ENCODE measurements at places on chromosomes 6 and 20. TPM values are rescaled to one million over a fixed set of nuclear protein-coding genes. Genes with fewer than 3 reads are reported as not detected.

Gene OLIG3
- 0.14 TPM for total RNA-seq

Gene ADGRB3
- total RNA-seq = 0.87 TPM

DNA sequence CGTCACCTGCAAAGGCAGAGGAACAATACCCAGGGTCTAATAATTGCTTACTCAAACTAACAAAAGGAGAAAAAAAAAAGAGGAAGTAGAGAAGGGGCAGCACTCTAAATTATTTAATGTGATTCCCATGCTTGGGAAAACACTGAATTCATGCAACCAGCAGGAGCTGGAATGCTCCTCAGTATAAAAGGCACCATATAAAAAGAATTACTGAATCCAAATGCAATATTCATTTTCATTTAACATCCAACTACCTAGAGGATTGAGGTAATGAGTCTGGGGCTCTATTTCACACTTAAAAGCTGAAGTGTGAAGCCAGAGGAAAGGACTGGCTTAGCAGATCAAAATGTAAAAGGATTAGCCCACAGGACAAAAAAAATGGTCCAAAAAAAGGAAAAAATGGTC lies 8.7 kb downstream of the B4GALT5 start:
- H3K36me3 ChIP-seq = no peaks in the 10 kb centered on the region
- DNase-seq = no peak
- no peak overlapping the region for H3K4me3 ChIP-seq
- no peak overlapping the region for H3K27ac ChIP-seq

- H3K4me3 ChIP-seq = peak overlapping the region; percentile 40
- H3K4me1 ChIP-seq = peaks cover 11% of the 10 kb centered on the region
- H3K27ac ChIP-seq = no peak overlapping the region
- no peaks in the 10 kb centered on the region for H3K36me3 ChIP-seq
- H3K27me3 ChIP-seq = peaks cover 89% of the 10 kb centered on the region
These were observed 1.0 kb upstream of the VGLL2 start for GRCh38 chr6:117264369-117264691.

All from astrocyte (in vitro differentiated cells and primary cell).